ENCODE measurements at places on chromosomes 12 and 14.

GRCh38 chr12:118033323-118033722, 16.8 kb downstream of the RFC5 start:
- DNase-seq = no peak

DNA sequence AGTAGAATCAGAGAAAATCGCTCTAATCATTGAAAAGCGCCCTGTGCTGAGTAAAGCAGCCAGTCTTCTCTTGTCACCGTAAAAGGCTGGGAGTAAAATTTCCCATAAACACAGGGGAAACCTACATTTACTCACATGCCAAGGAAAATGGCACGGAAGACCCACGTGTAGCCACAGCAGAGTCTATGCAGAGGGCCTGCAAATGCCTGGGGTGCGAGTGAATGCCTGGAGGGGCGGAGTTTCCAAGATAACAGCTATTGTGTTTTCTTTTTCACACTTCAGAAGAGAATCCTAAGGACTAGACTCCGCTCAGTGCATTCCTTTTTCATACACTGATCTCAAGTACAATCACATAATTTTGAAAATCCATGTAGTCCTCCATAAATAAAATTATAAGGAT, 159.9 kb upstream of the FOXN3 start:
- DNase-seq = no peak

DNA sequence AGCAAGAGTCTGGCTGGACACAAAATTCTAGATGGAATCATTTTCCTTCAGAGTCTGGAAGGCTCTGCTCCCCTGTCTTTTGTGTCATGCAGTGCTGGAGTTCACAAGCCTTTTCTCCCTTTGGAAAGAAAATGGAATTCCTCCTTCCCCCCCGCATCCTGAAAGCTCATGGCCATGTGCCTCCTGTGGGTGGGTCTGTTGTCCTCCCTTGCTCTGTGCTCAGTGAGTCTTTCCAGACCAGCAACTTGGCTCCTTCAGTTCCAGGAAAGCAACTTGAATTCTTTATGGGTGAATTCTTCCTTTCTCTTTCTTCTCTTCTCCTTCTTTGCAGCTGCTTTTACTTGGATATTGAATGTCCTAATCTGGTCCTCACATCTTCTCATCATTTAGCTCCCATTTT, 70.2 kb downstream of the TUNAR start:
- DNase-seq = no peak

- DNase-seq = no peak
Observed at GRCh38 chr14:91330096-91330696, 85.7 kb upstream of the GPR68 start.

DNA sequence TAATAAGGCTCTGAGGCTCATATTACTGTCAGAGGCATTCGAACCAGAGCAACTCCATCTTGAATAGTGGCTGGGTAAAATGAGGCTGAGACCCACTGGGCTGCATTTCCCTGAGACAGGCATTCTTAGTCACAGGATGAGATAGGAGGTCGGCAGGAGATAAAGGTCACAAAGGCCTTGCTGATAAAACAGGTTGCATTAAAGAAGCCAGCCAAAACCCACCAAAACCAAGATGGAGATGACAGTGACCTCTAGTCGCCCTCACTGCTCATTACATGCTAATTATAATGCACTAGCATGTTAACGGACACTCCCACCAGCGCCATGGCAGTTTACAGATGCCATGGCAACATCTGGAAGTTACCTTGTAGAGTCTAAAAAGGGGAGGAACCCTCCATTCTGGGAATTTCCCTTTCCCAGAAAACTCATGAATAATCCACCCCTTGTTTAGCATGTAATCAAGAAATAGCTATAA, 18.1 kb upstream of the PRICKLE1 start:
- DNase-seq = no peak

DNA sequence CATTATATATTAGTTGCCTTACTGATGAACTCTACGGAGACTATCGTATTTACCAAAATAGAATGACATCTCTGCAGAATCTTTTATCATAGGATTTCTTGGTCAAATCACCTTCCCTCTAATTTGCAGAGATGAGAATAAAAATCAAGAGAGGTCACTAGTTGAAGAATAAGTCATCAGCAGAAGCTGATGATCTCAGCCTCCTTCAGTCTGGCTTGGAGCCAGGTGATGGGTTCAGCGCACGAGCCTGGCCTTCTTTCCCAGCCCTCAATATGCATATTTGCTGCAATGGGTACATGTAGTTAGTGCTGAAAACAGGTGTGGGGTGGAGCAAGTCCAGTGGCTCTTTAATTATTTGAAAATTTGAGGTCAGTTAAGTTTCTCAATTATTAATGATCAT, 19.2 kb upstream of the EMP1 start:
- no peak for DNase-seq

GRCh38 chr12:608921-609320, 54.3 kb downstream of the NINJ2 start:
- no peak for DNase-seq

GRCh38 chr12:67223225-67223624, 45.9 kb upstream of the CAND1 start:
- no peak for DNase-seq

- DNase-seq = no peak
Observed at GRCh38 chr12:132392389-132393244, 63.2 kb upstream of the GALNT9 start.

DNA sequence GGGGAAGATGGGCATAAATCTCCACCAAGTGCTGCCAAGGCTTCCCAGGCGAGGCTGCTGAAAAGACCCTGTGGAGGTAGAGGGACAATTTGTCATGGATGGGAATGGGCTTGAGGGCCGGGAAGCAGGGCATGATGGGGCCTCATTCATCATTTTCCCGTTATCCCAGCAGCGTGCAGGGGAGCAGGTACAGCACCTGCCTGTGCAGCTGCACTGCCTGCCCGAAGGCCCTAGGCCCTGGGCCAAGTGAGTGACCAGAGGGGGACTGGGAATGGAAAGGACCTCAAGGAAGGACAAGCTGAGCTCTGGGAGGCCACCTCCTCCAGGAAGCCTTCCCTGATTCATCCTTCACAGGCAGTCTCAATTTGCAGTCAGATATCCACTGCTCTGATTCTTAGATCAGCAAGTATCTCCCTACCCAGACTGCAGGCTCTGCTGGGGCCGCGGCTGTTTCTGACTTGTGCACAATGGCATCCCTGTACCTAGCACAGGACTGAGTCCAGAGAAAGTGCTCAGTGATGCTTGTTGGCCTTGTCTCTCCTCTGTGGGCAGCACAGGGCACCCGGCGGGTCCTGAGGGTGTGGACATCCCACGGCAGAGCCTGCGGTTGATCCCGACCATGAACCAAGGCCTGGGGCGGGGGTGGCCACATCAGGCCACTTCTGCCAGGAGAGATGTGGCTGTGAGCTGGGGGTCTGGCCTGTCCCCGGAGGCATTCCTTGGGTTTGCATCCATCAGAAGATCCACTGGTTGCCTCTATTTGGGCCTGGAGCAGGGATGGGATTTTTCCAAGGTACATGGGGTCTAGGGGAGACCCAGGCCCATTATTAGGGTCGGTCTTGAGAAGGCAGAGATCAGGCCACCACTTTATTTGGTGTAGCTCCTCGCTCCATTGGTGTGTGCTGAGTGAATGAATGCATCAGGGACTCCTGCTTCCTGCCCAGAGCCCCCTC, 167.3 kb upstream of the RTL1 start:
- no peak for DNase-seq

GRCh38 chr12:101967506-101967905, 90.1 kb downstream of the DRAM1 start:
- no peak for DNase-seq

DNA sequence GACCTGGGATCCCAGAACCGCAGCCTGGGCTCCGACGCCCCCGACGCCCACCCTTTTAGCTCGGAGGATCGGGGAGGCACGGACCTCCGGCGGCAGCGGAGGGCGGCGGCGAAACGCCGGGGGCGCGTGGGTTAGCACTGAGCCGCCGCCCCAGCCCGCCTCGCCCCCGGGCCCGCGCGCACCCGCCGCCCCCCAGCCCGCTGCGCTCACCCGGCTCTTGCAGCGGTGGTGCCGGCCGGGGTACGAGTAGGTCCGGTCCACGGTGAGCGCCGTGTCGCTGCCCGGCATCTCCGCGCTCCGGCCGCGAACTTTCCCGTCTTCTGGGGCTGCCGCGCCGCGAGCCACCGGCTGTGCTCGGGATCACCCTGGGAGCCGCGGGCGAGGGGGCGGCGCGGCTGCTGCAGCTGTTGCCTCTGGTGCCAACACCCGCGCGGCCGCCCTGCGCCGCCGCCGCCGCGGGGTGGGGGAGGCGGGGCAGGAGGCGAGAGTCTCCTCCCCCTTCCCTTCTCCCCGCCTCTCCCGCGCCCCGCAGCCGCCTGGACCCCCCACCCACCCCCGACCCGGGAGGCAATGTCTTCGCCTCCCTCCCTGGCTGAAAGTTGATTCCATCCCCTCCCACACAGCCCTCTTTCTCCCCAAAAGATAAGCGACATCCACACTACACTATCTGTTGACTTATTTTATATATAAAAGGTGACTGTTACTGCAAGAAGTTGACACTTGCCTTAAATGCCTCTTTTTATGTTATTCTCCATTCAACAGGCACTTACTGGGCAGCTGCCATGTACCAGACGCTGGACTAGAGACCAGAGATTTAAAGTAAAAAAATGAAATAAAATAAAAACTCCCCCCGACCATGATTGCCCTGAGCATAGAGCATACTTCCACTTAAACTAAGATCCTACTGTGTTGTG, at the start of gene TMCC3:
TMCC3 (minus strand) TSS at position 415 of the 914 bp plus-strand sequence; CDS start at position 288, 127 bp downstream.
- DNase-seq = no peak

DNA sequence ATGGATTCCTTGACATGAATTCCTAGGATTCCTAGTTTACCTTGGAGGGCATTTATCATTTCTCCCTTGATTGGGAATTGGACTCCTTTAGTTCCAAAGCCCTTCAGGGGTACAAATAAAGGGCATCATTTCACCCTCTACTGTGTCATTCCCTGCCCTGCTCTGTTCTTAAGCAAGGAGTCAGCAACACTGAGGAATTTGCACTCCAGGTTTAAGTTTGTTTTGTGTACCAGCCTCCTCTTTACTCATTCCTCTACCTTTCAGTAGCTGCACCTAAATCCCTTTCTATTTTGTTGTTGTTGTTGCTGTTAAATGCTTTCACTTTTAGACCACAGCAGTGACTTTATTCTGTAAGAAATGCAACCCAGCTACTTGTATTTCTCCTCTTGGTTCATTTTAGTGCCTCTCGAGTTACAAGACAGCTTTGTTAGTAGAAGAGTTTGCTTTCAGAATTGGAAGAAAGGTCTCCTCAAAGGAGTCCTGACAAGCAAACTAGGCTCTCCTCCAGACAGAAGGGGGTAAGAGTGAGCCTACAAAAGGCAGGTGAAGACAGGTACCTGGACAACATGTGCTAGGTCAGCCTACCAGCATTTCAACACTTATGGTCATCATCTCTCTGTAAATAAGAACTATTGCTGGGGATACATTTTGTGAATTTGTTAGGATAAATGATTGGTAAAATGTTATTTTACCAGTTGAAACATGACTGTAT, 90.0 kb downstream of the RMST start:
- no peak for DNase-seq

DNA sequence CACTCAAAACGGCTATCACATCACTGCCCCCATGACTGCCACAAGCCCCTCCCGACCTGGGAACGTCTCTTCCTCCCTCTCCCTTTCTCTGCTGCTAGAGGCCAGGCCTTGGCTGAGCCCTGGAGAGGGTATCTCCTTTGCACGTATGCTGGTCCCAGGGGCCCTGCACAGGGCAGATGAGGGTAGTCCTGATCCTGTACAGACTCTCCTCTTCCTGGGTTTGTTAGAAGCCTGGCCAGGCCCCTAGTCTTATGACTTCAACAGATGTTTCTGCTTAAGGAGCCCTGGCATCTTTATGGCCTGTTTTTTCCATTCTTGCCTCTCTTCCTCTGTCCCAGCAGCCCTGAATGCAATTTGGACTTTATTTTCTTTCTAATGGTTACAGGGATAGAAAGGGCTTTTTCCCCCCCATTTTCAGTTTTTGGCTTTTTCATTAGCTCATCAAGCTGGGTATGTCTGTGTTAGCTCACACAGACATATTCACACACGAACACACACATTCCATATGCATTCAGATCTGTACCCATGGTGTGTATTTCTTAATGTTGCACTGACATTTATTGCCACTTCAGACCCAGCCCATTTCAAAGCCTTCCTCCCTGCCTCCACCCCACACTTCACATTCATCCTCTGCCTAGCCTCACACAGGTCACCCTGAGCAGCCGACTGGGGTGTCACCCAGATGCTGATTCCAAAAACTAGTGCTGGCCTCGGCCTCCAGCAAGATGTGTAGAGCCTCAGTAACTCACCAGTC, 203.2 kb downstream of the ZFP36L1 start:
- no peak for DNase-seq

- DNase-seq = no peak
Observed at GRCh38 chr14:105887692-105888091, 361.3 kb downstream of the TMEM121 start.

DNA sequence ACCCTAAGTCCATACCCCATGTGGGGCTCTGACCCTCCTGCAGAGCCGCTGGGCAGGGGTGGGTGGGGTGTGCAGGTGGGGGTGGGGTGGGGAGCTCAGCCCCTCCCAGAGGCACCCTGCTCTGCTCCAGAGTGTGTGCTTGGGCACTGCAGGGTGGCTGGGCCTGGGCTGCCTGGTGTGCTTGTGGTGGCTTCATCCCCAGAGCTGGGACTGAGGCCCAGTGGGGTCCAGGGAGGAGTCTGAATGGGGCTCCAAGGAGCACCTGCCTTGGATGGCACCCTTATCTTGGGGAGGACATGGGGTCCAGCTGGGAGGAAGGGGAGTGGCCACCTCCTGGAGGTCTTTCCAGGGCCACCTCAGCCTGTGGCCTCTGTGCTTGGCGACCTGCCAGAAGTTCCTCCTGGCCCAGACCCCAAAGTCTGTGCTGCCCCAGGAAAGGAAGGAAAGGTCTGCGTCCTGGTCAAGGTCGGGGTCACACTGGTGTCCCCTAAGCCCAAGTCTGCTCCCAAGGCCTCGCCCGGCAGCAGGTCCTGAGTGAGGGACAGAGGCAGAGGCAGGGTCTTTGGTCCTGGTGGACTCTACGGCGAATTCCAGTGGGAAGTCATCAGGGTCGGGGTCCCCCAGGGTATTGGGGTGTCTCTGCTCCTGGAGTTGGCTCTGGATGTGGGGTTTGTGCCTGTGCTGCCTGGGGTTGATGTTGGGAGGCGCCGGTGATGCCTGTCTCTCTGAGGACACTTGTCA, 373.4 kb downstream of the TMEM121 start:
- no peak for DNase-seq

DNA sequence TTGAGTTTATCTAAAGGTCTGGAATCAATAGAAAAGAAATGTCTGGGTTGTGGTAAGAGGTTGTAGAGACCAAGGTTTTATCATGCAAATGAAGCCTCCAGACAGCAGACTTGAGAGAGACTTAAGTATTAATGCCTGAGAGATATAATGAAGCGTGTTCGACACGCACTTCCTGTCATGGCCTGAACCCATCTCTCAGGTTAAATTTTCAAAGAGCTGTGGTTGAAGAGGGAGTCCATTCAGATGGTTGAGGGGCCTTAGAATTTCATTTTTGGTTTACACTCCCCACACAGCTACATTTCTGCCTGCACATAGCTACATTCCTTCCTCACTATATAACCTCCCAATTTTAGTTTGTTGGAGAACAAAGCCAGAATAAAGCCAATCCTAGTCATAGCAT, 10.1 kb upstream of the CLEC12A start:
- no peak for DNase-seq

All from activated naive CD4-positive, alpha-beta T cell (primary cell).